SW 1271 (cell line): ENCODE measurements at places on chromosomes 7 and 10.

DNA sequence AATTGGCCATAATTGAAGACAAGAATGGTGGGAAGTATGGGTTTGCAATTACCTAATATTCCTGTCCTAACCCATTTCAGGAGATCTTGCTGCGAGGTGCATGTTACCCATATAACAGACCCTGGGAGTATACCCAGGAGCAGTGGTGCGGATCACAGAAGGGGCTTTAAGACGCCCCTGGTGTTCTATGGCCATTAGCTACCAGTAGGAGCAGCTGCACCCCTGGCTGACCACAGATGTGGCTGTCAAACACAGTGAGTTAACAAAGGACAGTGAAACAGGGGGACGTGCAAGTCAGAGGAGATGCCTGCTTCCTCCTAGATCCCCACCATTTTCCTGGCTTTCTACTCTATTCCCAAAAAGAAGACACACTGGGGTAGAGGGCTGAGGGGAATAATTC lies 25.2 kb downstream of the AOC1 start:
- DNase-seq, result no peak

GRCh38 chr7:20521243-20521642 lies 94.2 kb upstream of the ABCB5 start:
- DNase-seq, result no peak

DNA sequence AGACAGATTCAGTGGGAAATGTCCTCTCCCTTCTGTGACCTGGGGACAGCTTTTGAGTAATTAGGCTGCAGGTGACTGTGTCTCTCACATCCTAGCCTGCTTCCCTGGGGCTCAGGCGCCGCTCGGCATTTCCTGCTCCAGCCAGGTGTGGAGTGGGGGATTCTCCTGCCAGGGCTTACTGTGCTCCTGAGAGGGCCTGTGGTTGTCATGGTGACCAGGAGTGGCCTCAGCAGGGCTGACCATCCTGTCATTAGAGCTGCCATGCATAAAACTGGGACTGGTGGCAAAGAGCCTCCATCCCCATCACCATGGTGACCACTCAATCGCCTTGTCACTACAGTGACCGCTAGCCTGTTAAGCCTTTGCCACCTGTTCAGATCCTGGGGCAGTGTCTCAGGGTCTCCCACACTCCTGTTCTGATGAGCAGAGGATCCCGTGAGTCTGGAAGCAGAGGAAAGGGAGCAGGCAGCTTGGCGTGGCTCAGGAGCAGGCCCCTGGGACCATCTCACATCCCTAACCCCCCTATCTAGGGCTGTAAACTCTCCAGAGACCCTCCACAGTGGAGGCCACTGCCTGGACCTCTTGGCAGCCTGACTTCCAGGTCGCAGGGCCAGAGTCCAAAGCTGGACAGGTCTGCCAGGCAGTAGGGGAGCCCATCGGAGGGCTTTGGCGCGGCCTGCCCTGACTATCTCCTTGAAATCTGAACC lies at the start of gene GCK:
GCK (minus strand) TSS at position 154 of the 707 bp plus-strand sequence. CDS start 486 bp downstream, outside the sequence.
- no peak for DNase-seq

GRCh38 chr10:4448030-4448429 lies 378.0 kb upstream of the AKR1E2 start:
- DNase-seq, result no peak

- no peak for DNase-seq
These were observed 53.7 kb downstream of the HACD1 start for GRCh38 chr10:17563452-17563851.

GRCh38 chr7:25303281-25304181 lies 75.2 kb upstream of the NPVF start:
- DNase-seq, result no peak

DNA sequence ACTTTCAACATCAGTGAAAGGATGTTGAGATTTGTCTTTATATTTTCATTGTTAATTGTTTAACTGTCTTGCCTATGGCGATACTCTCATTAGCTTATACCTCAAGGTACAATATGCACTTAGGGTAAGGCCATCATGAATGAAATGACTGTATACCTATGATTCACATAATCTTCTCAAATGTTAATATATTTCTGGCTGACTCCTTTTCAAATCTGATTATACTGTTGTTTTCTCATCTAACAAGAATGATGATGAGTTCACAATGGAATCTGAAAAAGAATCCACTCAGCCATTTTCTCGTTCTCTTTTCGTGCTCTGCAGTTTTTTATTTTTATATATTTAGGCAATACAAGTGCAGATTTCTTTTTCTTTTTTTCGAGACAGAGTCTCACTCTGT lies 159.1 kb downstream of the ARHGAP12 start:
- peak; percentile 20 for DNase-seq

DNA sequence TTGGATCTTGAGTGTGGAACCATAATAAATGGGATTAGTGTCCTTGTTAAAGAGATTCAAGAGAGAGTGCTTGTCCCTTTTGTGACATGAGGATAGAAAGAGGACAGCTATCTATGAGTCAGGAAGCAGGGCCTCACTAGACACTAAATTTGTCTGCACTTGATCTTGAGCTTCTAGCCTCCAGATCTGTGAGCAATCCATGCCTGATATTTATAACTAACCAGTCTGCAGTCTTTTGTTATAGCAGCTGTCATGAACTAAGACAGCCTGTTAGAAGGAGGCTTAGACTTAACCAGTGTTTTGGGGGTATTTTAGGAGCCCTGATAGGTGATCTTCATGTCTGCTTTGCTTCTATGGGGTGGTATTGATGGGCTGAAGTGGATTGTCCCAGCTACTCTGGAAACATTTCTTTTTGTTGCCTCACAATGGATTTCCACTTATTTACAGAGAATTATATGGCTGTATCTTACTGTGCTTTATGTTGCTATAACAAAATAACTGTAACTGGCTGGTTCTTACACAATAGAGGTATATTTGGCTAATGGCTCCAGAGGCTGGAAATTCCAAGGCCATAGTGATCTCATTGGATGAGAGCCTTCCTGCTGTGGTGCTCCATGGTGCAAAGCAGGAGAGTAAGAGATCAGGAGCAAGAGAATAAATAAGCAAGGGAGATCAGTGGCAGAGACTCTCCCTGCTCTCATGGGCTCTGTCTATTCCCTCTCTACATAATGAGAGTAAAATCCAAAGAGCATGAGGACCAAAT lies 23.4 kb upstream of the AKR1C3 start:
- no peak for DNase-seq

DNA sequence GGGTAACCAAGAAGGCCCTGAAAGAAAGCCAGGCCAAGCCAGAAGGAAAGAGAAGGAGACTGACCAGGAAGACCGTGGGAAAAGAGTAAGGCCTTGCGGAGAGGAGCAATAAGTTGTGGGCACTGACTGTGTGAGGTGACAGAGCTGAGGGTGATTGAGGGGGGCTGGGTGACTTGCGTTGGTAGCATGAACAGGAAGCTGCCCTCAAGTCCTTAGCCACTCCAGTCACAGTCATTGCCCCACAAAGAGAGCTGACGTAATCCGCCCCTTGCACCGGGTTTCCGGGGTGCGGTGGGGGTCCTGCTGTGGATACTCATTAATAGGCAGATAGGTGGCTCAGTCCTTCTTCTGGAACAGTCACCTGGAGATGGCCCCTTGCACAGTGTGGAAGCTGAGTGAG lies 16.1 kb upstream of the DMBT1 start:
- no peak for DNase-seq

DNA sequence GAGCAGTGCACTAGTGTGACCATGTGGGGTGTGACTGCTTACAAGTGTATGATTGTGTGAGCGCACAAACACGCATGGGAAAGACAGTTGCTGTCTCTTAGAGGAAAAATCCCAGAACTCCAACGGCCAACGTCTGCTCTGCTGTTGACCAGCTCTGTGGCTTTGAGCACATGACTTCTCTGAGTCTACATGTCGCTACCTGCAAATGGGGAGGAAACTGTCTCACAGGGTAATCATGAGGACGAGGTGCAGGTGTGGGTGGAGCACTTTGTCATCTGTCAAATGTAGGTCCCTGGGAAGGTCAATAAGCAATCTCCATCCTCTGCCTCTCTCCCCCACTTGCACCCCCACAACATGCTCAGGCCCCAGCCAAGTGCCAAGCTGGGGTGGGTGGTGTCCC lies 31.2 kb upstream of the TLX1 start:
- no peak for DNase-seq

DNA sequence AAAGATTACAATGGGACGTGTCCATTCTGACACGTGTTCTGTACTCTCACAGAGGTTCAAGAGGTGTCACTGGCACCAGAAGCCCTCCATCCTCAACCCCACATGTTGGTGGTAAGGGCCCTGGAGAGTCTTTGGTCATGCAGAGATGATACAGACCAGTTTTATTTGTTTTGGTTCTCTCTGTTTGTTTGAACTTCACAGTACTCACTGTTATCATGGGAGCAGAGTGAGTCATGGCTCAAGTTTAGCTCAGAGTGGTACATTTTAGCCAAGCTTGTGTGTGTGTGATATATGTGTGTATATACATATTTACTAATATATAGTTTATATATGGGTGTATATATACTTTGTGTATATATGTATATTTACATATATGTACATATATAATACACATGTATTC lies 935.6 kb downstream of the GRID1 start:
- no peak for DNase-seq

DNA sequence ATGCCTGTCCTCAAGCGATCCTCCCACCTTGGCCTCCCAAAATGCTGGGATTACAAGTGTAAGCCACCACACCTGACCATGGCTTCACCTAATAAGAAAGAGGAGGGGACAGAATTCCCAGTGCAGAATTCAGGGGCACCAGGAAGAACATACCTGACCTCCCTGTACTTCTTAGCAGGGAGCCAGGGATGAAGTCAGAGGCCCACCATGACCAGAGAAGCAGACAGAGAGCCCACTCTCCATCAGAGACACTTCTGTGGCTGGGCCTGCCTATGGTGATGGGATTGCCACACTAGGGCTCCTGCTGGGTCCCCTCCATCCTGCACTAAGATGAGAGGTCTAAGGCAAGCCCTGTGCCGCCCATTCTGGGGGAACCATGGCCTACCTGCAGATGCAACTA lies 157.4 kb upstream of the LYZL2 start:
- no peak for DNase-seq

DNA sequence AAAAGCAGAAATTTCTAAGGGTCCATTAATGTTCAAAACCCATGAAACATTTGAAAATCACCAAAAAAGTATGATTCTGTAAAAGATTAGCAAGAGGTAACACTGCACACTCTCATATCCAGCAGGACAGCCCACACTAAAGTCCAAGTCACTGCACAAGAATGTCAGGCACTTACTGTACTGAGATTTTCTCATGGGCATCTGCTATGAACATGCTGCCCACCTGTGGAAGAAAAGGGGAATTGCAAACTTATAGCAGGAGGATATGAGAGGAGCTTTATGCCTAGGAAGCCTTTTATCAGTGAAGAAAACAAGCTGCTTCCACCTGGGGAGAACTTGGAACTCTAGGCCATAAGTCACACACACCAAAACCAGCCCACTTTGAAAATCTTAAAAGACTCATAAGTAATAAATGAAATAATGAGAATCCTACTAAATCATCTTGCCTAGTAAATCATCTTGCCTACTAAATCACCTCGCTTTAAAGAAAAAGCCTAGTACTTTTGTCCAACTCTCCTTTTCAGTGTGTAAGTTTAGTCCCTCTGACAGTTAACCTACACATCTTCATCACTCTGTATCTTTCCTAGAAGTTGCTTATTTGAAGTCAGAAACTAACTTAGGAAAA lies 46.1 kb downstream of the ARMH3 start:
- peak; percentile 88 for DNase-seq

DNA sequence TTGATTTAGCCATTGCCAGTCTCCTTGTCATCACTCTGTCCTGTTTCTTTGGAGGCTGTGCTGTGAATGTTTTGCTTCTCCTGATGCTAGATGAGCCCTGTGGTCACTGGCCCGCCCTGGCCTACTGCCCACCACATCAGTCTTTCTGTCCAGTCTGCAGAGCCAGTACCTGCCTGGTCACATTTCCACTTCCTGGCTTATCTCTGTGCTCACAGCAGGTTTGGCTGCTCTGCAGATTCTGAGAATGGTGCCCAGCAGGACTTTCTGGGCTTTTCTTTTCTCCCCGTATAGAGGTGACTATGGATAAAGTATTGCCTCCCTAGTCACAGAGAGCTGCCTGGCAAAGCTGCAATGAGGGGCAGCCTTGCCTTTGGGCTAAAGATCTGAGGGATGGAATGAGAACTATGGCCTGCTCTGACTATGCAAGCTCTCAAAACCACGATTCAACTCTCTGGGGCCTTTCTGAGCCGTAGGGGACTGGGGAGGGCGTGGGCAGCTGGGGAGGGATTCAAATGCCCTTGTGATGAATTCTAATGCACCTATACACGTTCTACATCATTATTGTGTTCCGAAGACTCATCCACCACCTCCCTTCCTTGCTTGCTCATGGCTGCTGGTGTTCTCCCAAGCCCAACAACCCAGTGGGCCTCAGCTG lies 410.4 kb upstream of the NPVF start:
- DNase-seq, result no peak

- peak; percentile 57 for DNase-seq
These were observed 44.9 kb upstream of the ANK3 start for GRCh38 chr10:60434418-60435046.

- no peak for DNase-seq
These were observed 50.5 kb downstream of the PNLIPRP3 start for GRCh38 chr10:116477986-116478664.

GRCh38 chr7:5614600-5614999 lies 166.9 kb downstream of the RNF216 start:
- no peak for DNase-seq

DNA sequence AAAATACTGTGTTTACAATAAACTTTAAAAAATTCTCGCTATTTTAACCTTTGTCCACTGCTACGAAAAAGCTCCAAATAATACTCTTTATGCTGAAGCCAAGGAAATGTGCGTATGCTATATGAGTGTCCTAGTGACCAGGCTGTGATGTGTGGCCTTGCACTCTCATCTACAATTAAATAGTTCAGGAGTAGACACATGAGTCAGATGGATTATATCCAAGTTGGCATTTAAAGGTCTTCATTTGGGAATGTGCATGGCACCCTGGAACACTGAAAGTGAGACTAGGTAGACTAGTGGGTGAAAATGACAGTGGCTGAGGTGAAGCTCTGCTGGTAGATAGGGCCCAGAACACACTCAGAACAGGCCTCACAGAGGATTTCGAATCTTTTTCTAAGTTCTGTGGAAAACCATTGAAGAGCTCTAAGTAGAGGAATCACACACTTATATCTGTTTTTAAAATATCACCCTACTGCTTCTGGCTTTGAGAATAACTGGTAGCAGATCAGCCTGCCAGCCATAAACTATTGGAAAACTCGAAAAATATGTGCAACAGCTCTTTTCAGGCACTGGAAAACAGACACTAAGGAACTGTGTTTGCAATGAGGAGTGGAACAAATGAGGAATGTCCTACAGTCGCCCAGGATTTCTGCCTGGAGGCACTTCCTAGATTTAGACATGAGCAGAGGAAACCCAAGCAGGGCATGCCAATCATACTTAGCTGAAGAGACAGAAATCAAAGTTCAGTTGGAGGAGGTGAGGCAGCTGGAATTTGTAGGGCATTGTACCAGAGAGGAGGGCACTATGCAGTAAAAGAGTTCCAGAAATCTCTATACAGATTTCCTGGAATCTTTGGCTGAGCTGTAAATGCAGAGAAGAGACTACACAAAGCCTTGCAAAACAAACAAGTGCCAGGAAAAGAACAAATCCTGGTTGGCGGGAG lies 603.8 kb upstream of the LRRTM3 start:
- no peak for DNase-seq

GRCh38 chr7:25863005-25863728 lies 288.8 kb upstream of the NFE2L3 start:
- DNase-seq, result no peak
